ENCODE measurements at places on chromosomes 1 and 21. TPM values are rescaled to one million over a fixed set of nuclear protein-coding genes. Genes with fewer than 3 reads are reported as not detected.

- peak; percentile 74 for DNase-seq
These were observed 6.7 kb downstream of the WNT2B start for GRCh38 chr1:112515311-112516009.

DNA sequence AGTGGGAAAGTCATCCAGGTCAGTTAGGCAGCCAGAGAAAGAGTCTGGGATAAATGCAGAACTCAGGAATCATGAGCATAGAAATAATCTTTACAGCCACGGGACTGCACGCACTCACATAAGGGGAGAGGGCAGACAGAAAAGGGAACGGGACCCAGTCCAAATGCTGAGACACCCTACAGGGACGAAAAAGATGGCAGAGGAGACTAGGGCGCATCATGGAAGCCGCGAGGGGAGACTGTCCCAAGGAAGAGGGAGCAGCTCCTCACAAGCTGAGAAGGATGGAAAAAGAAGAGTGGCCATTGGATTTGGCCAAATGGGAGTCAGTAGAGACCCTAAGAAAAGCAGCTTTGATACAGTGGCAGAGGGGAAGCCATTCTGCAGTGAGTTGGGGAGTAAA is 102.9 kb upstream of the TLR5 start:
- no peak for DNase-seq

- DNase-seq = peak; percentile 22
These were observed 94.1 kb downstream of the CLDN17 start for GRCh38 chr21:30072496-30072895.

- peak; percentile 69 for DNase-seq
These were observed 84.9 kb downstream of the CNIH3 start for GRCh38 chr1:224700918-224701531.

GRCh38 chr1:243465738-243466137 is 209.9 kb downstream of the SDCCAG8 start:
- no peak for DNase-seq

DNA sequence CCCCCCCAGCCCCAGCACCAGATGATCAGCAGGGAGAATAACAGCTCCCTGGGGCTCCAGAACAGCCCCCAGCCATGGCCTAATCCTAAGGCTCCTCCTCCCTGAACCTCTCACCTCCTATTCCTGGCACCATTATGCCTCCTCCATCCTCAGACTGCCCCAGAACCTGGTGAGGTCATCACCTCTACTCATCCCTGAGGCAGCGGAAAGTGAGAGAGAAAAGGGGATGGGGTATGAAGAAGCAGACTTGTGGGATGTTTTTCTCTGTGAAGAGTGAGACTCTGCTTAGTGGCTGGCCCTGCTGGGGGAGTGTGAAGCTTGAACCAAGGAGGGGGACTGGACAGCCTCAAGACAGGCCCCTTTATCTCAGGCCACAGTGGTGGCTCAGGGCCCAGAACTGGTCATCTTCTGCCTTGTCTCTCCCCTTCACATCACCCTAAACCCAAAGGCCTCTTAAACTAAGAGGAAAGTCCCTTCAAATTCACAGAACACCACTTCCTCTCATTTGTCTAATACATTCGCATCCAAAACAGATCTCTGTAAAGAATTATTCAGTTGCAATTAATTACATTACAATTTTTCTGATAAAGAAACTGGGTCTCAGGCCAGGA is 2.2 kb upstream of the PPM1J start:
- DNase-seq = no peak

- no peak for DNase-seq
These were observed 346.8 kb upstream of the FMN2 start for GRCh38 chr1:239744851-239745250.

- no peak for DNase-seq
These were observed 12.8 kb downstream of the PRDM15 start for GRCh38 chr21:41866274-41866809.

- DNase-seq = no peak
These were observed 8.8 kb upstream of the OBSCN start for GRCh38 chr1:228198977-228199590.

DNA sequence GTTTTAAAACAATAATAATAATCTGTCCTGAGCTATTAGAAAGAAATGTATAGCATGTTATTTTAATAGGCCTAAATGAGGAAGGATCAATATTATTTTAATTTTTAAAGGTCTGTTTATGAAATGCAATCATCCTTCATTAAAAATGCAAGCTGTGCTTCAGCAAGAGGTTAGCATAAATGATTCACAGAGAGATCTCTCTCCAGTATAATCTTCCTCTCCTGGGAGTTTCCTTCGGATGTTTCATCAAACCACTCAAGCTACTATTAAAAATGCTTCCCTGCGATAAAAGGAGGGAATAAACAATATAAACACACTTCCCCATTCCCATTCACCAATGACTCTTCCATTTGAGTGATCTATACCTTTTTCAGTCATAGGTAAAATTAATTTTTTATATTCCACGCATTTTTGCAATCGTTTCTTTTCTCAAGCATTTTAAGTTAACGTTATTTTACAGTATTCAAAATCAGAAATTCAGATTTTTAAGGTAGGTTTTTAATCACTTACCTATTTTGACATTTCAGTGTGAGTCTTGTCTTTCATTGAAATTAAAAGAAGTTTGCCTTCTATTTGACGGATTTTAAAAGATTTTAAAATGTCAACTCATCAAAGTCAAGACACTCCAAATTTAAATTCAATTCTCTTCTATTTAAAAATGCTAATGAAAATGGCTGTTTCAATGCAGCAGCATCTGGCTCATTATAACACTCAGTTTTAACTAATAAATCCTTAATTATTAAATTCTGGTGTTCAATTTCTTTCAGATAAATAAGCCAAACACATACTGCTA is 64.3 kb downstream of the RERE start:
- DNase-seq = no peak

GRCh38 chr1:17183388-17184160 is 21.4 kb upstream of the PADI1 start:
- peak; percentile 27 for DNase-seq

GRCh38 chr1:185663332-185663731 is 70.9 kb upstream of the HMCN1 start:
- DNase-seq = no peak

DNA sequence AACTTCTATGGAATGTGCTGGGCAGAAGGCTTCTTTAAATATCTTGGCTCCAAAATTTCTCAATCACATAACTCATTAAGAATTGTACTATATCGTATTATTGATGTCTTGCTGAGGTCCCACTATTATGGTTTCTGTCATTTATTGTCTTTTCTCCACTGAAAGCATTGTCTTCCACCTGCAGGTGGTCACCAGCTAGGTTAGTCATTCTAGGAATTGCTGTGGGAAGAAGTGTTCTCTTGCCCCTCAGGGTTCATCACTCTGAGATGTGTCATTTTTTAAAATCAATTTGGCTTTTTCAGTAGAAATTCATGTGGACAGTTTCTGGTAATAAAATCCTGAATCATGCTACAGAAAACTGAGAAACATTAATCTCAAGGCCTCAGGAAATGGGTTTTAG is 66.1 kb downstream of the NCAM2 start:
- no peak for DNase-seq

DNA sequence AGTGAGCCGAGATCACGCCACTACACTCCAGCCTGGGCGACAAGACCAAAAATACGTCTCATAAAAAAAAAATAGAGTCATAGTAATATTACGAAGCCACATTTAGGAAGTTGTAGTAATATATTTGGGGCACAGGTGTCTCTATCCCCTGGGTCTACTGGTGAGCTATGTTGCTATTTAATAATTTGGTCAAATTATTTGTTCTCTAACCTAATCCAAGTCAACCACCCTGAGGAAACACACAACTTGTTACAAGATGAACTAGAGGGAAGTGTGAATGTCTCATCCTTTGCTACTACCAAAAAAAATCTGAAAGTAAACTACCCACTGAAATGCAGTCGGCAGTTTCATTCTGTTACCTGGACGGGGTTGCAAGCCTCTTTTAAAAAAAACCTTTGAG is 35.3 kb downstream of the RGS8 start:
- no peak for DNase-seq

GRCh38 chr1:213066363-213066762 is 15.3 kb downstream of the RPS6KC1 start:
- DNase-seq = no peak

DNA sequence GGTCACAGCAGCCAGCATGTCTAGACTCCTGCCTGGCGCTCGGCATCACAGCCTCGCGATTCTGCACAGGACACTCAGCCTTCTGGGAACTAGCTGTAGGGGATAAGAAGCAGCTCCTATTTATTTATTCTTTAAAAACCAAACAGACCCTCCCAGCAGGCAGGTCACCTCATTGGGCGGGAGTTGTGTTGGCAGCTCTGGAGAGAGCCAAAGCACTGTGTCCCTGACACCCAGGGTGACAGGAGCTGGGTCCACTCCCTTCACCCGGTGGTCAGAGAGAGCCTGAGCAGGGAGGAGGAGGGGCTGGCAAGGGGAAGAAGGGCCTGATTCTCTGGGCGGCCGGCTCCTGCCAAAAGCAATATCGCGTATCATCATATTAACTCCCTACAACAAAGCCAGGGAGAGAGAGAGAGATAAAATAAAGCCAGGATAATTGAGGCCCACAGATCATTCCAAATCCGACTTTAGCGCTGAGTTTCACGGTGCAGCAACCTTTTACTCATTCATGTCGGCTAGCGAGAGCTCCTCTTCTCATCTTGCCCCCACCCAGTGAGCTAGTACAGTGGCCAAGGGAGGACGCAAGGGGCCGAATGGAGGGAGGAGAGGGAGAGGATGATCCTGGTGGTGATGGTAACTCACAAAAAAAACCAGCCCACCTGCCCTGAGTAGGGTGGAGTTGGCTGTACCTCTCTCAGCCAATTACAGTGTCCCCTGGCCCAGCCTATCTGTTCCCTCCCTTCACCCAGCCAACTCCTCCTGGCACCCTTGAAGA is 79.8 kb upstream of the IFFO2 start:
- peak; percentile 38 for DNase-seq

- no peak for DNase-seq
These were observed 281.1 kb downstream of the DNM3 start for GRCh38 chr1:172122381-172122780.

- DNase-seq = peak; percentile 18
These were observed 391.0 kb downstream of the OMA1 start for GRCh38 chr1:58155418-58156123.

- DNase-seq = no peak
These were observed 48.4 kb upstream of the RAP1A start for GRCh38 chr1:111571239-111571638.

DNA sequence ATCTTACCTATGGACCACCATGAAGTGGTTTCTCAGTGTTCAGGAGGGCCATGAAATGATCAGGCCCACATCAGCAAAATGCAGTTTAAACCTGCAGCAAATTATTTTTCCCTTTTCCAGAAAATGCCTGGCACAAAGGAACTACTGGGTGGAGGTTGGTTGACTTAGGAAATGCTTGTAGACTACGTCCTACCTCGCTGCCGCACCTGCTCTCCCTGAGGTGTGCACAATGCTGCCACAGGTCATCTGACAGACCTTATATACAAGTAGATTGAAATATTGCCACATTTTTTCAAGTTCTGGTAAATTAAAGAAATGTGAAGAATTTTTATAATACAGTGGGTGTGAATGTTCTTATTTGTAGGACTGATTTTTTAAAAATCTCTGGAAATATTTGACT is 166.7 kb upstream of the PDE4B start:
- no peak for DNase-seq

- peak; percentile 32 for DNase-seq
These were observed 6.6 kb upstream of the PRRX1 start for GRCh38 chr1:170657275-170657853.

- DNase-seq = no peak
These were observed 5.3 kb upstream of the ERG start for GRCh38 chr21:38503583-38503982.

DNA sequence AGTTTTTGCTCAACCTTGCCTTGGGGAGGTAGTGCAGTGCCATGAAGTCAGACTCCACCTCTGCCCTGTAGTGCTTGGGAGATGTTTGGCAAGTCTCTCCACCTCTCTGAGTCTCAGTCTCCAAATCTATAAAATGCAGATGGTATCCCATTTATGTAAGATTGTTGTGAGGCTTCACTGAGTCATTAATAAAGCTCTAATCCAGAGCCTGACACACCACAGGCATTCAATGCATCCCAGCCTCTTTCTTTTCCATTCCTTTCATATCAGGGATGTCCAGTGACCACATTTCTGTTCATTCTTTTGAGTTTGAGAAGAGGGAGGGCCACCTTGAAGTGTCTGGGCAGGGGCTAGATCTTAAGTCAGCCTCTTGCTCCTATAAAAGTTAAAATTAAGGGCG is 37.6 kb upstream of the LMO4 start:
- DNase-seq = no peak

DNA sequence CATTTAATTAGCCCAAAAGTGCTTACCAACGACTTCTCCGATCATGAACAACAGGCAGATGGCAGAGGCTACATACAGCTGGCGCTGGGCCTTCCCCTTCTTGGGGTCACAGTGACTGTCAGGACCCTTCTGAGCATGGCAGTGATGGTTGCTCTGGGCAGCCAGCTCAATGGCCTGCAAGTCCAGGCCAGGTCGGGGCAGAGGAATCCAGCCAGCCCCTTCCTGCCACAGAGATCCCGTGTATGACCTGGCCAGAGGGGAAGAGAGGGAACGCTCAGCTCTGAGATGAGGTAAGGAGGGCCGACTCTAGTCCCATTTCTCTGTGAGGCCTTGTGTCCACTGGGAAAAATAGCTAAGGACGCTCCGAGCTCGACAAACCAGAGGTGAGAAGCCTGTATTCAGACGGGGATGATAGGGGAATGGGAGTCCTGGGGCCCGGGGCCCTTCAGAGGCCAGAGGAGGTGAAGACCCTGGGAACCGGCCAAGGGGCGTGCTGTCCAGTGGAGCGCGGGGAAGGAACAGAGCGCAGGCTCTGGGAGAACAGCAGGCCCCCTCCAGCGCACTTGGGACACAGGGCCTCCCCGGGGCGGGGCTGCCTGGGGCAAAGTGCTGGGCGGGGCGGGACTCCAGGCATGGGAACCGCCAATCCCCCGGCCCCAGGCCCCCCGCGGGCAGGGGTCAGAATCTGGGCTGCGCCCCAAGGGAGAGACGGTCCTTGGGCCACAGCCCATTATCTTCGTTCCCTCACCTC is 772 bp downstream of the SLC30A2 start:
- peak; percentile 85 for DNase-seq

DNA sequence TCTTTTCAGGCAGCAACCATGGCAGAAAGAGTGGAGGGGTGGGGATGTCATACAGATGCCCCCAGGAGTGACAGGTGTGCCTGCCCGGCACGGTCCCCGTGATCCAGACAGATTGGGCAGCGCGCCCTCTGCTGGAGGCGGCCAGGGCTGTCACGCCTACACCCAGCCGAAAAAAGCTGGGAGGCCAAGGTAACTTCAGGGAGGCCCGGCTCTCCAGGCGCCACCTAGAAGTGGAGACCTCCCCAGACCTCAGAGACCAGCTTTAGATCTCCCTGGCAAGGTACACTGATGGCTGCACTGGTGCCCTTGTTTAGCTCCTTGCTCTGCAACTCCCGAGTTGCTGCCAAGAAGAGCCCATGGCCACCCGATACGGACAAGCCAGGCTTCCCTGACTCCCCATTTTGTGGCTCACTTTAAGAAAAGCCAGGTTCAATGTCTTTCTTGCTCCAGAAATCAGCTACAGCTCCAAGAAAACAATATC is 6.6 kb downstream of the GOLT1A start:
- peak; percentile 95 for DNase-seq

Gene BNIPL
- 0.48 TPM for total RNA-seq

Gene PGLYRP3
- total RNA-seq = not detected

Gene CKS1B
- 342 TPM for total RNA-seq

Gene RNASEL
- total RNA-seq = 0.85 TPM

Gene GUCA2A
- total RNA-seq = not detected

Gene OLFM3
- 1.1 TPM for total RNA-seq

Gene SLC1A7
- 0.18 TPM for total RNA-seq

Gene ADORA3
- not detected for total RNA-seq

Gene CCDC181
- 0.80 TPM for total RNA-seq

Gene C1orf210
- total RNA-seq = 2.0 TPM

Gene RNU1-2
- total RNA-seq = under 0.01 TPM

Gene CHI3L1
- total RNA-seq = 0.37 TPM

Gene C1orf226
- 9.3 TPM for total RNA-seq

Gene OLIG2
- 0.17 TPM for total RNA-seq

All from H7 (cell line).